CMK (cell line): ENCODE measurements at places on chromosomes 1 and 21.

DNA sequence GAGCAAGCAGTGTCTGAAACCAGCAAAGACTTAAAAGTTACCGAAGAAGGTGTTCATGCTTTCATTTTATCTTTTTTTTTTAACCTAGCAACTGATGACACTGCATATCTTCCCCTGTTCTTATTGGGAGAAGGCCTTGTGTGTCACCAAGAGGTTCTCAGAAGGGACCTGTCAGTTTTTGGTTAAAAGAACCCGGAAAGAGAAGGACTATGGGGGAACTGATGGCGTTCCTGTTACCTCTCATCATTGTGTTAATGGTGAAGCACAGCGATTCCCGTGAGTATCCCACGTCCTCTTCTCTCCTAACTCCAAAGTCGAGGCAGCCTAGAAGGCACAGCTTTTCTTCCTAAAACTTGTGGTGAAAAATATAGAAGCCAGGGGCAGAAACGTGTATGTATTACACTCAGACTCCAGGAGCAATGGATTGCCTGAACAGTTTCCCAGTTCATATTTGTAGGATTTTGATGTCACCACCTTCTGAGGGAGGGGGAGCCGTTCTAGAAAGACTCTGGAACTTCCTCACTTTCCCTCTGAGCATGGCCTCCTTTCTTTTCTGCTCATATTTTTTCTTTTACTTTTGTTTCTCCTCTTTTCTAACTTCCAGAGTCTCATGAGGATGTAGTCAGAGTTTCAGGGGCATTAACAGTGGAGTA lies at the start of gene MR1:
Gene MR1, plus strand, starts transcription at position 185 of the 653 bp plus-strand sequence. Its CDS starts 25 bp downstream, at position 210.
- peak; percentile 68 for DNase-seq

- DNase-seq = no peak
These were observed 108.0 kb upstream of the ZBTB40 start for GRCh38 chr1:22343456-22344328.

- no peak for DNase-seq
These were observed 149.4 kb upstream of the ZC3H12A start for GRCh38 chr1:37325010-37325409.

GRCh38 chr21:38297194-38297631 lies 40.4 kb downstream of the KCNJ15 start:
- no peak for DNase-seq

DNA sequence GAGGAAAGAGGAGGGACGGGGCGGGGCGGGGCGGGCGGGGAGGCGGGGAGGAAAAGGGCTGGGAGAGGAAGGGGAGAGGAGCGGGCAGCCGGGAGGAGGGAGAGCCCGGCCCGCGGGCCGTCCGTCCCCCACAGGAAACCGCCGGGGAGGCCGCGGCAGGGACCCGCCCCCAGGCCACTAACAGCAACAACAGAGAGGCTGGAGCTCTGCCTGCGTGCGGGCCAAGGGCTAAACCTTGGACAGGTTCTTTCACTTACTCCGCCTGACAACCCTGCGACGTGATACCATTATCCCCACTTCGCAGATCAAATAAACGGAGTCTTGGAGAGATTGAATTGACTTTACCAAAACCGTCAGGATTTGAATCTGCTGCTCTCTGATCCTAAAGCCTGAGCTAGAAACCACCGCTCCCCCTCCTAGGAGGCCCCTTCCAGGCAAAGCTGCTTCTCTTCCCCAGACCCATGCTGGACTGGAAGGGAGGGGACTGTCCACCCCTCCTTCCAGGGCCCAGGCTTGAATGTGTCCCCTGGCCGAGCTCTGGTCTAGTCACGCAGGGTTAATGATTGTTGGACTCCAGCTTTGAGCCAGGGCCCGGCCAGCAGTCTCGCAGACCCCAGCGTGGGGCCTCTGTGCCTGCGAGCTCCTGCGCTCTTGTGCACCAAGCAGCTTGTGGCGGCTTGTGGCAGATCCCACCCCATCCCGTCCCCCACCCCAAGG lies at the start of gene EVA1B:
Gene EVA1B, minus strand, starts transcription at position 10 of the 717 bp plus-strand sequence. CDS start 608 bp downstream, outside the sequence.
- no peak for DNase-seq

GRCh38 chr1:218345673-218346390 lies 696 bp downstream of the TGFB2 start:
- no peak for DNase-seq

- no peak for DNase-seq
These were observed 4.0 kb upstream of the RCAN1 start for GRCh38 chr21:34618941-34619340.

- DNase-seq = no peak
These were observed 2.7 kb upstream of the F5 start for GRCh38 chr1:169588785-169589485.

DNA sequence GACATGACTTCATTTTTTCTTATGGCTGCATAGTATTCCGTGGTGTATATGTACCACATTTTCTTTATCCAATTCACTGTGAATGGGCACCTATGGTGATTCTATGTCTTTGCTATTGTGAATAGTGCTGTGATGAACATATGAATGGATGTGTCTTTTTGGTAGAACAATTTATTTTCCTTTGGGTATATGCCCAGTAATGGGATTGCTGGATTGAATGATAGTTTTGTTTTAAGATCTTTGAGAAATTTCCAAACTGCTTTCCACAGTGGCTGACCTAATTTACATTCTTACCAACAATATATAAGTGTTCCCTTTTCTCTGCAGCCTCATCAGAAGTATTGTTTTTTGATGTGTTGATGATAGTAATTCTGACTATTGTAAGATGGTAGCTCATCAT lies 361.7 kb upstream of the SGIP1 start:
- no peak for DNase-seq

DNA sequence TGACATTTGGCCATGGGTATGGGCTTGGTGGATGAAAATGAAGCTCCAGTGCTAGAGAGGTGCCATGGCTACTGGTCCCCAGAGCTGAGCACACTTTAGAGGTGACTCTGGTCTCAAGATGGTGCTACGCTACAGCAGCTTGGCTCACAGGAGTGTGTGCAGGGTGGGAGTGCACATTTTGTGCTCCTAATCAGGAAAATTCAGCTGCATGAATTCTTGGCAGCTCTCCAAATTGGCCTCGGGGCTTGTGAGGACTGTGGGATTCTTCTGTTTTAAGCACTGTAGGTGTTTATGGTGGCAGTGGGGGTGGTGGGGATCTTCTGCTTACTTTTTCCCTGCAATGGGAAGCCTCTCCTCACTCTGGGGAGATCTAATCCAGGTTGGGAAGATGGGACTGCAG lies 17.3 kb upstream of the TIPRL start:
- DNase-seq = no peak

- DNase-seq = no peak
These were observed 50.3 kb upstream of the RGS2 start for GRCh38 chr1:192758492-192758891.

DNA sequence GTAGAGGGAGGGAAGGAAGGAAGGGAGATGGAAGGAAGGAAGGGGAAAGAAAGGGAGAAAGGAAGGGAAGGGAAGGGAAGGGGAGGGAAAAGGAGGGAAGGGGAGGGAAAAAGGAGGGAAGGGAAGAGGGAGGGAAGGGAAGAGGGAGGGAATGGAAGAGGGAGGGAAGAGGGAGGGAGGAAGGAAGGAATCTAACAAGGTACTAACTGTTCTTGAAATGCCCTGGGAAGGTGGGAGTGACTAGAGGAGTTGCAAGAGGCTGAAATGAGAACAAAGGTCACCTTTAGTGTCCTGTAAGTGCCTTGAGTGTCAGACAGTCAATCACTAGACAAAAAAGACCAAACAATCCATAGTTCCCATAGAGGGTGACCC lies 2.3 kb upstream of the ATP2B4 start:
- no peak for DNase-seq

- DNase-seq = no peak
These were observed 68.4 kb downstream of the LUZP1 start for GRCh38 chr1:23100074-23100748.

GRCh38 chr1:234770924-234771540 lies 161.1 kb upstream of the IRF2BP2 start:
- DNase-seq = no peak
